ENCODE measurements at places on chromosomes 2 and 18. TPM values are rescaled to one million over a fixed set of nuclear protein-coding genes. Genes with fewer than 3 reads are reported as not detected.

Gene AP1S3
- 12.6 TPM for total RNA-seq

Gene SULT6B1
- not detected for total RNA-seq

Gene MROH2A
- not detected for total RNA-seq

Gene SGPP2
- not detected for total RNA-seq

Gene GYPC
- 37.4 TPM for total RNA-seq

Gene GRB14
- total RNA-seq = 0.30 TPM

Gene REG3A
- total RNA-seq = not detected

Gene CCDC142
- 25.2 TPM for total RNA-seq

Gene MYO7B
- 0.59 TPM for total RNA-seq

Gene FSIP2
- total RNA-seq = not detected

Gene NCKAP5
- 9.2 TPM for total RNA-seq

Gene IL36RN
- not detected for total RNA-seq

Gene KHK
- 0.59 TPM for total RNA-seq

Gene VAMP8
- 0.23 TPM for total RNA-seq

Gene UGT1A6
- total RNA-seq = not detected

Gene PCARE
- not detected for total RNA-seq

Gene TACR1
- not detected for total RNA-seq
